ENCODE measurements at places on chromosomes 1 and 21. TPM values are rescaled to one million over a fixed set of nuclear protein-coding genes. Genes with fewer than 3 reads are reported as not detected.
A peak's percentile ranks its signal among the peaks of the same experiment; 100 is the strongest.

DNA sequence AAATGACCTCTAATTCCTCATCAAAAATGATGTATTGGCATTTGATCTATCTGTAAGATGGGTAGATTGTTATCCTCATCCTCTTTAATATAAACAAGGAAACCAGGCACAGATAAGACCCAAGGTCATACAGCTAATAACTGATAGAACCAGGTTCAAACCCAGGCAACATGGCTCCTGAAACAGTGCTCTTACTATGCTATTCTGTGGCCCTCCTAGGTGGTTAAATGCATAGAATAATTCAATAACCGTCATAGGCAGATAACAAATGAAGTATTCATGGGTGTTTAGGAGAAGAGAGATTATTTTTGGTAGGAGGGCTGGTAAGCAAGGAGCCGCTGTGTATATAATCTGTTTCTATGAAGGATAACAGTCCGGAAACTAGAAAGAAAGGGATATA is 46.4 kb downstream of the DHX9 start:
- no peak for DNase-seq

GRCh38 chr1:36175137-36176095 is 19.5 kb downstream of the MAP7D1 start:
- peak; percentile 83 for DNase-seq

DNA sequence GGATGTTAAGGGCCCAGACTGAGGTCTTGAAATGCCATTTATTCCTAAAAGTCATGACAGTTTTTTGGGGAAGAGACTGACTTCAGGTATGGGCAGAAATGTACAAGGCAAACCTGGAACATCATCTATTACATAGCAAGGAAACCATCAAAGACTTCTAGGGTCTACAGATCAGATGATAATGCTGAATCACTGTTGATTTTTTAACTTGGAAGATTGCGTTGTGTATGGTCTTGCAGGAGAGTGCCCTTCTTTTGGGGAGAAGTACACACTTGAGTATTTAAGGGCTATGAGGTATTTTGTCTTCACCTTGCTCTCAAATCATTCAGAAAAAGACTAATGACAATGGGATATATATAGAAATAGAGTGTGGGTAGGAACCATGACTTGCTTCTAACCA is 15.4 kb upstream of the RD3 start:
- no peak for DNase-seq

Gene RGS18
- 1.0 TPM for total RNA-seq

GRCh38 chr1:220330265-220330664 is 58.0 kb upstream of the RAB3GAP2 start:
- no peak for DNase-seq

- no peak for DNase-seq
Observed at GRCh38 chr1:66276218-66276617, 257.7 kb upstream of the SGIP1 start.

Gene CD84
- 3.0 TPM for total RNA-seq

Measured in body of pancreas (tissue), 4 donors.